Hepatocyte (in vitro differentiated cells): ENCODE measurements at places on chromosomes 6 and 20. TPM values are rescaled to one million over a fixed set of nuclear protein-coding genes. Genes with fewer than 3 reads are reported as not detected.

DNA sequence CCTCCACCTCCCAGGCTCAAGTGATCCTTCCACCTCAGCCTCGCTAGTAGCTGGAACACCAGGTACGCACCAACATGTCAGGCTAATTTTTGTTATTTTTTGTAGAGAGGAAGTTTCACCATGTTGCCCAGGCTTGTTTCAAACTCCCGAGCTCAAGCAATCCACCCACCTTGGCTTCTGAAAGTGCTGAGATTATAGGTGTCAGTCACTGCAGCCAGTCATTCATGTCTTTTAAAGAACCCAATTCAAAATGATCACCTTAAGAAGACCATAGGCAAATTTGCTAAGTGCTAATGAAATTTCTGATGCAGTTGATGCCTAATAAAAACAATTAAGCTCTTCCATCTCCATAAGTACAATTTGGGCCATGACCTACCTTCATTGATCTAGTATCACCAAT lies 2.6 kb upstream of the VNN2 start:
- DNase-seq, result no peak

Gene TSPYL1
- 24.2 and 32.1 TPM in 2 replicates for polyA plus RNA-seq

Gene FAM83C
- polyA plus RNA-seq, result 0.10 TPM in 1 of 2 replicates, not detected in the other

GRCh38 chr20:57966620-57967019 lies 256.8 kb upstream of the PMEPA1 start:
- no peak for DNase-seq

Gene SLC17A4
- 5.2 and 6.3 TPM in 2 replicates for polyA plus RNA-seq

Gene GSTA3
- not detected in 2 replicates for polyA plus RNA-seq

GRCh38 chr6:2938004-2938631 lies 33.2 kb downstream of the SERPINB6 start:
- DNase-seq, result no peak

- DNase-seq, result no peak
Observed at GRCh38 chr6:72560721-72561593, 60.9 kb upstream of the KCNQ5 start.

- DNase-seq, result no peak
Observed at GRCh38 chr6:5781966-5782556, 224.7 kb downstream of the NRN1 start.

DNA sequence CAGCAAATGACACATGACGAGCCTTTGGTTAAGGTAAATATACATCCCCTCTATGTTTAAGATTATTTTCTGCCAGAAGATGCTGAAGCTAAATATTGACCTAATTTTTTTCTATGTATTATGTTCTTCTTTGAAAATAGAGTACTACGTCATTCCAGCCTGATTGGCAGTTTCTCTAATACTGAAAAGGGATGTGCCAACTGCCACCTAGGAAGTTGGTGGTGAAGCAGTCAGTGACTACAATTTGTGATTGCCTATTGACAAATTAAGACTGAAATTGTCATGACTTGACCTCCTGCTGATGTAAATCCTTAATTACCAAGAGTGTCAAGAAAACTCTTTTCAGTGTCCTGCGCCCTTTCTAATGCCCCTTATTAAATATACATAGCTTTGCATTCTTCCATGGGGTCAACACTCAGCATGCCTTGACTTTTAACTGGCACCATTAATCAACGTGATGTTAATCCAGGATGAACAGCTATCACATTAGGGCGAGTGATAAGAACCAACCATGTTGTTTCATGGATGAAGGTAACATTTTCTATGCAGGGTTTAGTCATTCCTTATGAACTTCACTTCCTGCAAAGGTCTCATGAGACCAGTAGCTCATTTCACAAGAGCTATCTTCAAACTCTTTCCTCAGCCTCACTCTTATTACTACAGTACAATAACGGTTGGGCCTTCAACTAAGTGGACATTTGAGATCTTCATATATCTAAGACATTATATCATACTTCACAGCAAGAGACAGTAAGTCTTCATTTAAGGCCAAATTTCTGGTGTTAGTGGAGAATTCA lies 22.5 kb upstream of the SGK1 start:
- no peak for DNase-seq

Gene CCN5
- polyA plus RNA-seq, result 0.82 TPM in 1 of 2 replicates, not detected in the other

Gene THEMIS
- polyA plus RNA-seq, result not detected in 2 replicates

DNA sequence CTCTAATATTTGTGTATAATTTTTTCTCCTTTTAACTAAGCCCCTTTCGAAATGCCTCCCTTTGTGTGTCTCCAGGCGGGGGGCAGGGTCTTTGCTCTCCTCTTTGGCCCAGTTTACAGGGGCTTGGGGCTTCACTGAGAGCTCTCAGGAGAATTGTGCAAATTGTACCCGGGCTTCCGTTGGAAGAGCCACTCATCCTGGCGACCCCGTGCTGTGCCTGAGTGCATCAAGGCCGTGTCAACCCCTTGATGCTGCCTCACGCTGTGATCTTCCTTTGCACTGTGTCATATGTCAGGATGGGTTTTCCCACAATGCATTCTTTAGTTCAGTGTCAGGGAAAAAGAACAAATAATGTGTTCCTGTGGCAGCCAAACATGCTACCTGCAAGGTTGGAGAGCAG lies 118.0 kb upstream of the POU3F2 start:
- DNase-seq, result no peak

DNA sequence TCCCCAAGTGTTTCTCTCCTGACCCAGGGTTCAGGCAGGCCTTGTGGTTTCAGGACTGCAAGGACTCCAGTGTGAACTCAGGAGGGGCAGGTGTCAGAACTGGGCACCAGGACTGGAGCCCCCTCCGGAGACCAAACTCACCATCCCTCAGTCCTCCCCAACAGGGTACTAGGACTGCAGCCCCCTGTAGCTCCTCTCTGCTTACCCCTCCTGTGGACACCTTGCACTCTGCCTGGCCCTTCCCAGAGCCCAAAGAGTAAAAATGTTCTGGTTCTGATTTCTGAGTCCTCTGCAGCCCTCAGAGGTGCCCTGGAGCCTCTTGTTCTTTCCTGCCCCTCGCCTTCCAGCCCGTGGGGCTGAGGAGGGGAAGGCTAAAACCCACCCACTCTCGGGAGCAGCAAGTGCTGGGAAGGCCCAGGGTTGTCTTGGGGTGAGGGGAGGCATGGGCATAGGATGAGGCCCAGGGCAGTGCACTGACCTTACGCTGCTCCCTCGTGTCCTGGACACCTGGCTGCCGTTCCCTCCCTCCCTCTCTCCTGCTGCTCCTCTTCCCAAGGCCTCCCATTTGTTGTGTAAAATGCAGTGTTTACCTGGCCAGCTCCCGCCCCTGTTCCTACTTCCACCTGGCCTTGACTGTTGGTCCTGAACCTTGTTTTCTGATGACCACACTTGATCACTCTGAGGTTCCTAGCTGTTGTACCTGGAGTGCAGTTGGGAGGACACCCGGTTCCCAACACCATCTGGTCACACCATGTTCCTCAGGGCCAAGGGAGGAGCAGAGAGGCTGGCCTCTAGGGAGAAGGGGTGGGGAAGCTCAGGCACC lies 9.9 kb downstream of the CNPY3 start:
- DNase-seq, result peak; percentile 38

Gene PCNA
- 38.0 and 47.2 TPM in 2 replicates for polyA plus RNA-seq
